Fibroblast of villous mesenchyme (primary cell): ENCODE measurements at places on chromosomes 1 and 21. TPM values are rescaled to one million over a fixed set of nuclear protein-coding genes. Genes with fewer than 3 reads are reported as not detected.

Gene STIL
- total RNA-seq: 13.2 and 21.2 TPM in 2 replicates

Gene SLC16A4
- 73.4 and 241 TPM in 2 replicates for total RNA-seq

Gene DCAF8
- total RNA-seq: 68.6 and 75.1 TPM in 2 replicates

Gene KCNA10
- total RNA-seq: not detected in 2 replicates

- DNase-seq: peak; percentile 12
These were observed 4.9 kb downstream of the IL12RB2 start for GRCh38 chr1:67312615-67313014.

DNA sequence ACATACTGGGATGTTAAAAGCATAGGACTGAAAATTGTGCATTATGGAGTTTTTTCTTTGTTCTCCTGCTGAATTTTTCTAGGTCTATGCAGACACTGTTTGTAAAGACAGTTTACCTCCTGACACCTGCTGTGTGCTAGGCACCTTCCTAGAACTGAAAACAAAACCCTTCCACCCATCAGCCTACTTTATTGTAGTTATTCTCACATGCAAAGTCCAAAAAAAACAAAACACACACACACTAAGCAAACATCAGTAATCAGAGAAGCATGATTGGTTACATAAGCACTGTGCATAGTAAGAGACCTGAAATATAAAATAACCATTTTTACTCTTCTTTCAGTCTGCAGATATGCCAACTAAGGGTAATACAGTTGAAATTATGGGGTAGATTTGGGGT, 195.1 kb downstream of the CRB1 start:
- DNase-seq: no peak

DNA sequence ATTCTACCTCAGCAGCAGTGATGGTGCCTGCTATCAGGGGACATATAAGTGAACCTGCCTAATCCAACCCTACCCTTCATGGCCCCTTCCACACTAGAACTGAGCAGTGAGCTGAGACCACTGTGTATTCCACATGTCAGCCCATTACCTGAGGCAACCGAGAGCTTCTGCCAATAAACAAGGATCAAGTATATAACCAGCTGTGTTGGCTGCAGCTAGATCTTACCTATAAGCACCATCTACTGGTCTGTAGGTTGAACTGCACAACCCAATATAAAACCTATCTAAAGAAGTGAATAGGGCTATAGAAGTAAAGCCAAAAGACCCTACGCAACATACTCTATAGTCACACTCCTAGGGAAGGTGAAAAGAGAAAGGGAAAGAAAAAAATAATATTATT, 376.9 kb downstream of the HHIPL2 start:
- DNase-seq: peak; percentile 69

DNA sequence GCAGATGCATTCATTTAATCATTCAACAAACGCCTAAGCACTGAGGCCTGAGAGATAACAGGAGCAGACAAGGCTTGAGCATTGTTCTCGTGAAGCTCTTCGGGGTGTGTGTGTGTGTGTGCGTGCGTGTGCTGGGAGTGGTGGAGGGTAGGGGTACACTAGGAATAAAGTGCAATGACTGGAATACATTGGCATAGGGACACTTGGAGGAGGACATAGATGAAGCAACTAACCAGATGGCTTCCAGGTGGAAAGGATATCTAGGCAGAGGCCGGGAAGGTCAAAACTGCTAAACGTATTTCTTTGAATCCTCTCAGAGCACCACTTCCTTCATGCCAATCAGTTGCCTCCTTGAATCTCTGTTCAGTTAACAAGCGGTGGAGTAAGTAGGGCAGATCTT, 92.6 kb downstream of the TPR start:
- DNase-seq: no peak

GRCh38 chr1:236010443-236010842, 54.4 kb downstream of the NID1 start:
- peak; percentile 77 for DNase-seq

DNA sequence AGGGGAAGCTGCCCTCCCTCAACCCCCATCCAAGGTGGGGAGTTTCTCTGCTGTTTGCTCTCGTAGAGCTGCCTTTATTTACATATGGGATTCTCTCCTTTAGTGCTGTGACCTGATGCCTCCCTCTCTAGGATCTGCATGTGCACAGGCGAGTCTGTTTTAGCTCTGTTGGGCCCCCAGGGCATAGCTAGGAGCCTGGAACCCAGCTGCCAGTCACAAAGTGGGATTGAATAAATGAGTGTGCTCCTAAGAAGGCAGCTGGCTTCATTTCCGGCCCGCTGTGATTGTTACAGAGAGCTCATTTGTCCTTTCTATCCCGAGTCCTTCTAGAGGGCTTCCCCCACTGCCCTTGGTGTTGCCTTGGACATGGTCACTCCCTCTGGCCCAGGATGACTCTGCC, 176.6 kb downstream of the GRIK3 start:
- DNase-seq: no peak

GRCh38 chr1:98733782-98734112, 72.2 kb downstream of the SNX7 start:
- DNase-seq: no peak

- DNase-seq: no peak
These were observed 3.9 kb upstream of the VPS72 start for GRCh38 chr1:151193856-151194255.

DNA sequence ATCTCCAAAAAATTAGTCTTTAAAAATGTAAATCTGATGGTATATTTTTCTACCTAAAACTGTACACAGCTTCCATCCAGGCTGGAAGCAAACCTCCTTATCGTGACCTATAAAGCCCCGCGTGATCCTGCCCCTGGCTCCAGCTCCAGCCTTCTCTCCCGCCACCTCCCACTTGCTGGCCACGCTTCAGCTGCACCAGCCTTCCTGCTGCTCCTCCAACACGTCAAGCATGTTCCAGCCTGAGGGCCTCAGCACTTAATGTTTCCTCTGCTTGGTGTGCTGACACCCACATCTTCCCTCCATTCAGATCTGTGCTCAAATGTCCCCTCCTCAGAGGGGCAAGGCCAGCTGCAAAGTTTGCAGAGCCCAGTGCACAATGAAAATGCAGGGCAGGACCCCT, 123.5 kb upstream of the MAGI3 start:
- no peak for DNase-seq

DNA sequence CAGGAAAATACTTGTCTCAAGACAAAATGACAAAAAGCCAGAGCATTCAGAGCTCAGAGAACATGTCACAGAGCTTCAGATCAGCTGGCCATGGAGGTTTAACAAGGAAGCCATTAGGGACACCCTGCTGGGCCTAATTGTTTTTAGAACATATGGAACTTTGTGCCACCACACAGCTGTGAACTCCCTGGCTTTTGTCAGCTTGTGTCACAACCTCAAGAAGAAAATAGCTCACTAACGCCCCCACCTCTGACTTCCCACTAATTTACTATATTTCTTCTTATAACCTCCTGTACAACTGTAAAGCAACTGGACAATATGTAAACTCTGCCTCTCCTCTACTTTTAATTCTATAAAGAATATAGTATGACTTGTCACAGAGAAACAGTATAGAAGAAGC, 21.0 kb upstream of the TDRD10 start:
- no peak for DNase-seq
